Renal cortex interstitium (tissue), 15 donors: ENCODE measurements at places on chromosomes 5 and 9. TPM values are rescaled to one million over a fixed set of nuclear protein-coding genes. Genes with fewer than 3 reads are reported as not detected.

The RLN2 gene
- 3.1 TPM for polyA plus RNA-seq

DNA sequence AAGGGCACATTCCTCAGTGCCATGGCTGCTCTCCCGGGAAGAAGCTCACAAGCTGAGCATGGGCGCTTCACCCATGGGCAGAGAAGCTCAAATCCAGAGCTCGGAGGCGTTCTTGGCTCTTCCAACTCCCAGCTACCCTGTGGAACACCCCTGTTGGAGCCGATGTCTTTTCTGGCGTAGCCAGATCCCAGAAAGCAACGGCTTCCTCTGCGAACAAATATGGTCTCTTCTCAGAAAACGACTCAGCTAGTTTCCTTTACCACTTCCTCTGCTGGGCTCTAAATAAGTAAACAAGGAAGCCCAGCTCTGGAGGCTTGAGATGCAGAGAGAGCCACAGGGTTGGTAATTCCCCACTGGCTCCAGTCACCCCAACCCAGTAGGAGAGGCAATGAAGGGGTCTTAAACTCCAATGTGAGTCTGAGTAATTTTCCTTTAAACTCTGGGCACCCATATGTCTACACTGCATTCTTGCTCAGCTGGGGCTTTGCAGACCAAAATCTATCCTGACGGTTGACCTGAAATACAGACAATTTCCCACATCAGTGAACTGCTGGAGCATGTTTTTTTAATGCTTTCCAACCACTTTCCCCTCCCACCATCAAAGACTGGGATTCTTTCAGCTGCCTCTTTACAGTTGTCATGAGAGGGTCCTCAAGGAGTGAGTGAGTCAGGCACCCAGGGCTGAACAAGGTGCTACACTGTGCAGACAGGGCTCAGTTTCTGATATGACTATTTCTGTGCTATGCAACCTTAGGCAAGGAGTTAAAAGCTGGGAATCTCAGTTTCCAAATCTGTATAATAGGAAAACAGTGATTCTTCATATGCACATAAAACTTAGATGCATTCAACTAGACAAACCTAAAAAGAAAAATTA lies at the start of gene LCP2:
Gene LCP2, minus strand, starts transcription at position 189 of the 874 bp plus-strand sequence. Its CDS starts 166 bp downstream, at position 23.
- no peak for DNase-seq

DNA sequence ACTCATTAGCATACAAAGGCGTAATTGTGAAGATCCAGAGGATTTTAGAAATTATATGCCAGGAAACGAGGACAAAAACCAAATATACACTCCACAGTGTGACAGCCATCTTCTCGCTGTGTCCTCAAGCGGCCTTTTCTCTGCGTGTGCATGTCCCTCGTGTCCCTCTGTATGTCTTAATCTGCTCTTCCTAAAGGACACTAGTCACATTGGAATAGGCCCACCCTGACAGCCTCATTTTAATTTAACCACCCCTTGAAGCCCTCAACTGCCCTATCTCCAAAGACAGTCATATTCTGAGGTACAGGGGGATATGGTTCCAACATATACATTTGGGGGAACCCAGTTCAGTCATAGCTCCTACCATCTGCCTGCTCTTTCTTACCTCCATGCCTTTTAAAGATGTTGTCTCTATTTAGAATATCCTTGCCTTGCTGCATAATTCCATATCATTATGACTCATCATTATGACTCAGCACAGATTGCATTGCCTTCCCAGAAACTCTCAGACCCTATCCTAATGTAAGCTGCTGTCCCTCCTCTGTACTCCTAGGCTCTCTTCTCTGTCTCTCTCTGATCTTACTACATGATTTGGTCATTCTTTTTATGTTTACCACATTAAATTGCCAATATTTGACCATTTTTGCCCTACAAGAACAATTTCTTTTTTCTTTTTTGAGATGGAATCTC lies 210.9 kb downstream of the AOPEP start:
- DNase-seq: no peak

GRCh38 chr9:87894998-87895625 lies 12.4 kb downstream of the SPATA31E1 start:
- DNase-seq: no peak

DNA sequence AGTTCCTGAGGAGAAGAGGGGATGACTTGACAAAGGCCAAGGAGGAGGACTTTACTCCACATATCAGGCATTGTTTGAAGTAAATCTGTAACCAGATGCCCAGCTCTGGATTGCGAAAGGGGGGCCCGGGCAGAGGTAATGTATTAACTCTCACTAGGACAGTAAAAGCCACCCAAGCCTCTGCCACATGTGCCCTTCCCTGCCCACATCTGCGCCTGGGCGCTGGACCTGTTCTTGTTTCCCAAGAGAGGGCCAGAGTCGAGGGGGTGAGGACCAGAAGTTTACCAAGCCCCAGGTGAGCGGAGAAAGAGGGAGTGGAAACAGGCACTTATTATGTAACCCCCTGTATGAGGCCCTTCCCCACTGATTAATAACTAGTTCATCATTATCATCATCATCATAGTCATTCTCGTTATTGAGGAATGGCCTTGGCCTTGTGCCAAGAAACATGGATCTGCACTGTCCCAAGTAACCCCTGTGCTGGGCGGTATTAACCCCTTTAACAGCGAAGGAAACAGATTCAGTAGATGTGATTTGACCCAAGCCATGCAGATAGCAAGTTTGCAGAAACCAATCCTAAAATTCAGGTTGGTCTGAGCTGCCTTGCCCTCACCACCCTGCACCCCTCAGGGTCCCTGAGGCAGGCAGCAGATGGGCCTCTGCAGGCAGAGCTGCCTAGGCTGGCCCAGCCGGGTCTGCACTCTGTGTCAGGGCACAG lies at the start of gene SLC23A1:
Gene SLC23A1, minus strand, starts transcription at position 23 of the 718 bp plus-strand sequence. CDS start 44 bp downstream, outside the sequence.
- no peak for DNase-seq

The PPP2R2B gene
- polyA plus RNA-seq: 12.4 TPM

DNA sequence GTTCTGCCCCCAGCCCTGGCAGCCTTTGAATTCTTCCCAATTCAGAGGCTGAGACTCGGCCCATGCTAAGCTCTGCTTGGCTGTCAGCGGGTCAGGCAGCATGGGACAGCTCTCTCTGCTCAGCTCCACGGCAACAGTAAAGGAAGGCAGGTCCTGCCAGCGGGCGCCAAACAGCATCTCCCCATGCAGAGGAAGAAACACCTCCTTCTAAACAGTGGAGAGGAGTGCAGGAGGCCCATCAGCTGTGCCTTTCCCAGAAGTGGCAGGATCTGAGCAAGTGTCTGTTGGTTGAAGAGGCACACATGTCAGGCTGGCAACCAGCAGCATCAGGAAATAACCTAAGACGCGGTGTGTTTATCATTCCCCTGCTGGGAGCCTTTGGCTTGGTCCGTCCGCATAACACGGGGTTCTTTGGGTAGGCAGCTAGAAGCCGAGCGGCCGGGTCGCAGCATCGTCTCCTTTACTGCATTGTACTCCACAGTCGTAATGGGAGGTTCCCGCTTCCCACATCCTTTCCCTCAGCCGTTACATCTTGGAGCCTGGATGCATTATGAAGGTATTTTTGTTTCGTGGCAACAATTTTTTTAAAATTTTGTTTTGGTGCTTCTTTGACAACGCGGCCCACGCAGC lies 42.7 kb upstream of the NCS1 start:
- no peak for DNase-seq

The PCDHA12 gene
- polyA plus RNA-seq: 0.11 TPM

GRCh38 chr9:127905004-127905728 lies 5.8 kb upstream of the ST6GALNAC6 start:
- no peak for DNase-seq

DNA sequence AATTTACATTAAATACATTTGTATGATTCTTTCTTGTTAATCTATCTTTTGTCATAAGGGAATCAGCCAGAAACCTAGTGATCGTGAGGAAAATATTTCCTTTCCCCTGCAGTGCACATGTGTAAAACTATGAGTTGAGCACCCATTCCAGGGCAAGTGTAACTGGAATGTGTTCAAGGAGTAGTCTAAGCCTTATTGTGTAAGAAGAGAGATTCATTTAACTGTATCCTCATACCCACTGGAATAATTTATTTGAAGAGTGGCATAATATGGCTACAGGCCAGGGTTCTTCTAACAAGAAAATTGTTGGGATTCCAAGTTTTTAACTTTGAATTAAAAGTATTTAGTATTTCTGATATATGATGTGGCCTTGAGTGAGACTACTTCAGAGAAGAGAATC lies 1692.7 kb downstream of the EFNA5 start:
- no peak for DNase-seq

- DNase-seq: no peak
Observed at GRCh38 chr9:91273853-91274552, 87.7 kb downstream of the AUH start.

DNA sequence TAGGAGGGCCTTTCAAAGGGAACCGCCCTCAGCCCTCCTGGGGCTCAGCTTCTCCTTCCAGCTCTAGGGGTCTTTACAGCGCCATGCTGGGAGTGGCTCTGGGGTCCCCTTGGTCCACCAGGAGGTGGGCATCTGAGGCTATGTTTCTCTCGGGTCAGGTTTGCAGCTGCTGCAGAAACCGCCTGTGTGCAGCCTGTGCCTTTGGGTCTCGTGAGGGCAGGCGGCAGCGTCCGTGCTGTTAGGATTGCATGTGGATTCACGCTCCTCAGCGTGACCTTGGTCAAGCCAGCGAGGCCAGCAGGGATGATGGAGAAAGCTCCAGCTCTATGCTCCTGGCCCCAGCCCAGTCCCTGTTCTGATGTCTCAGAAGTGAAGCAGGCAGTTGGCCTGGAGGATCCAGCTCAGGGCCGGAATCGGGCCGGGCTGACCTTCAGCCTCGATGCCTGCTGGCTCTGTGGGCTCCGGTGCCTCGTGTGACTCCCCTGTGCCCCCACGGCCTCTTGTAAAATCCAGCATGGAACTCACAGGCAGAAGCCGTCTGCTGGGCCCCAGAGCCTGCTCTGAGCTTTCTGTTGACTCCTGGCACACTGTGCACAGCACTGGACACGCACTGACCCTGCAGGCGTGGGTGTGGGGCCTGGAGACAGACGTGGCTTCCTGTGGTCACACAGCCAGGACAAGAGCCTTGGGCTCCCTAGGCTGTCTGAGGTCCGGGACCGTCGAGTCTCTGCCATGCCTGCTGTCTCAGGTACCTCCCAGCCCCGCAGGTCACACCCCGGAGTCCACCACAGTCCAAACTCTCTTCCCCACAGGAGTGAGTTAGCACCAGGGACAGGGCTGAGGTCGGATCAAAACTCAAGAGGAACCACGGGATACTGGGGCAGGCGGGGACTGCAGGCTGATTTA lies 54.3 kb downstream of the TRIP13 start:
- DNase-seq: no peak

DNA sequence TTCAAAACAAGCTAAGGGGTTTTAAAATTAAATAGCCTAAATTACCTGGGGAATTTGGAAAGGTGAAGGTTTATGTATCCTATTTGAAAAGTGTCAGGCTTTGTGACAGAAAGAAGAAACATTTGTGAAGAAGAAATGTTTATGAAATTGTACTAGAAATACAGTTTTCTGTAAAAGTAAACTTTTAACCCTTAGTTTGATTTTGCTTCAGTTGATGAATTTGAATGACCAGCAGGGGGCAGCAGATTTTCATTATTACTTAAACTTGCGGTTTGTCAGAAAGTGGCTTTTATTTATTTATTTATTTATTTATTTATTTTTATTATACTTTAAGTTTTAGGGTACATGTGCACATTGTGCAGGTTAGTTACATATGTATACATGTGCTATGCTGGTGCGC lies 58.1 kb downstream of the NNT start:
- DNase-seq: no peak

DNA sequence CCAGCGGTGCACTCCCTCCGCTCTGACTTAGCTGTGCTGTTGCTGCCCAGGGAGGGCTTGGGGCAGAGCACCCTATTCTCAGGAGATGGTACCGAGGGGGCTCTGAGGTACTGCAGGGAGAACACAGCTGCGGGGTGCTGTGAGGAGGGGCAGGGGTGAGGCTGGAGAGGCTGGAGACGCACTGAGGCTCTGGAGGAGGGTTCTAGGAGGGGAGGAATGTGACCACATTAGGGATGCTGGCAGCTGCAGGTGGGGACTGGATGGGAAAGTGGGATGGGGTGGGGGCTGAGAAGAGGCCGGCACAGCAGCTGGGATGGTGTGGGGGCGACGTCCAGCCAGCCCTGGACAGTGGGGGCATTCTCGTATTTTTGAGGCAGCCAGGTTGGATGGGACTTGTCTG lies 20.9 kb downstream of the NCS1 start:
- DNase-seq: no peak

- no peak for DNase-seq
Observed at GRCh38 chr9:38641985-38642864, 21.8 kb upstream of the ANKRD18A start.

The ABCA1 gene
- polyA plus RNA-seq: 9.6 TPM

The C5orf46 gene
- polyA plus RNA-seq: not detected

GRCh38 chr5:90983148-90983547 lies 400.0 kb downstream of the ARRDC3 start:
- DNase-seq: no peak

DNA sequence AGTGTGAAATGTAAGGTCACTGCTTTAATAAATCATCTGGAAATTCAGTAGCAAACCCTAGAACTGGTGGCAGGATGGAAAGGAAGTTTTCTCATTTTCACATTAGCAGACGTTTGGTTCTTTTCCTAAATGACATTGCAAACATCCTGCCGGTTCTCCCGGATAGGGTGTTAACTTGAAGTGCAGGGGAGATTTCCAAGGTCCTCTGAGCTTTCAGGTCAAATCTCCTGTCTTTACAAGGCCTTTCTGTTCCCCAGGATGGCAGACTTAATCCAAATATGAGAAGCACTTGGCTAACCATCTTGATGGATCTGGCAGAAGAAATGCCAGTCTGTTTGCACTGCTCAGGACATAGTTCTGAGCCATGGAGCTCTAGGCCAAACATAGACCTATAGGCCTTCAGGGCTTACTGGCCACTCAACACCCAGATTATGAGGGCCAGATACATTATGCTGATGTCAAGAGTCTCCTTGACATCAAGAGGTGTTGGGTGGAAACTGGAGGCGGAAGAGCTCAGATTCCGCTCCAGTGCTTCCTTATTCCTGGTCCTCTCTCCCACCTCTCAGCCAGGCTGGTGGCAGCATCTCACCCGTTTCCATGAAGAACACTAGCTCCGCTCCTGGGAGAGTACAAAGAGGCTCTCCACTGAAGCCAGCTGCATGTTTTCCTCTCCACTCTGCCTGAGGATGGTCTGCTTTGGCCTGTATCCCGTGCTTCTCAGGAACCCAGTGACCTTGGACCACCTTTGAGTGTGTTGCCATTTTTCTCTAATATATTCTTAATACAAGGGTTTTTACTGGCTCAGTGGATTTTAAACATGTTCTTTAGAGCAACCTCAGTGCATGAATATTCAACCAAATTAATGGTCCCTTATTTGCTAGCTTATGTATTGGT lies 61.0 kb downstream of the RALGPS1 start:
- DNase-seq: no peak

The GLDC gene
- 19.0 TPM for polyA plus RNA-seq

DNA sequence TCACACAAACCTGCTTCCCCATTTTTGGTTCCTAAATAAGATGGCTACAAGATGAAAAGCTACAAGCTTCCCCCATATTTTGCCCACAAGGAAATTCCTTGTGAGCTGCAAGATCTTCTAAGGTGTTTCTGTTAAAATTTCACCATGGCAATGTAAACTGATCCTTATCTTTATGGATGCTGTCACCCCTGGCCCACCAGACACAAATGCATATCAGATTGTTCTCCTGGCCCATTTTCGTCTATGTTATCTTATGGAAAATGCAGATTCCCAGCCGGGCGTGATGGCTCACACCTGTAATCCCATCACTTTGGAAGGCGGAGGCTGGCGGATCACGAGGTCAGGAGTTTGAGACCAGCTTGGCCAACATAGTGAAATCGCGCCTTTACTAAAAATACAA lies 65.1 kb upstream of the IL6ST start:
- DNase-seq: no peak

The ZFP2 gene
- 8.3 TPM for polyA plus RNA-seq
